ENCODE measurements at places on chromosomes 7 and 10. TPM values are rescaled to one million over a fixed set of nuclear protein-coding genes. Genes with fewer than 3 reads are reported as not detected.

- no peak for DNase-seq
Measured at GRCh38 chr10:110306452-110306768, 1.7 kb upstream of the SMNDC1 start.

GRCh38 chr7:80488851-80489370 is 23.0 kb downstream of the GNAT3 start:
- DNase-seq = no peak

DNA sequence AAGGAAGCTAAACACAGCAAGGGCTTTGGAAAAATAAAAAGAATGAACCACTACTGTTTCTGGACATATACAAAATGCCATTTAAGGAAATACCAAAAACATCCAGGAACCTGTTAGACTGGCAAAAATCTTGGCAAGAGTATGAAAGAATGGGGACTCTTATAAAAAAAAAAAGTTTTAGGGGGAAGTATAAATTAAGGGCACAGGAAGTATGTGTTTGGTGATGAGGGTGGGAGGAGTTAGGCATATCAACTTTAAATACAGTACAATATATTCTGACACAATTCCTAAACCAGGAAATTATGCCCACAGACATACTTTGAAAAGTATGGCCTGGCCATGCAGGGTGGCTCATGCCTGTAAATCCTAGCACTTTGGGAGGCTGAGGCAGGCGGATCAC is 74.2 kb downstream of the WAPL start:
- DNase-seq = no peak

DNA sequence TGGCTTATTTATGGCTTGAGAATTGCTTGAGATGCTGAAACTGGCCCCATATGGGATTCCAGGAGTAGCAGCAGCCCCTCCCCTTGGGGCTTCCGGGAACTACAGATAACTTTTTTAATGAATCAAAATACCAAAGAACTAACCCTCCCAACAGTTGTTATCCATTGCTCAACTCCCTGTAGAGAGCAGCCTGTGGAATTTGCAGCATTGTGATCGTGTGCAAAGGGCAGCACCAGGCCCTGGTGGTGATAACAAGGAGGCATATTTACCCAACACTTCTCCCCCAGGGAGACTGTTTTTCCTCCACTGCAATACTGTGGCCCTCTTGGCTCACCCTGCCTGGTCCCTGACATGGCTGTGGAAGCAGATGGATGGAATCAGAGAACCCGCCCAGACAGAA is 196.2 kb downstream of the PLXNA4 start:
- DNase-seq = no peak

GRCh38 chr7:131014906-131015656 is 281.1 kb upstream of the KLF14 start:
- no peak for DNase-seq

GRCh38 chr7:21092766-21093702 is 306.3 kb upstream of the SP8 start:
- no peak for DNase-seq

DNA sequence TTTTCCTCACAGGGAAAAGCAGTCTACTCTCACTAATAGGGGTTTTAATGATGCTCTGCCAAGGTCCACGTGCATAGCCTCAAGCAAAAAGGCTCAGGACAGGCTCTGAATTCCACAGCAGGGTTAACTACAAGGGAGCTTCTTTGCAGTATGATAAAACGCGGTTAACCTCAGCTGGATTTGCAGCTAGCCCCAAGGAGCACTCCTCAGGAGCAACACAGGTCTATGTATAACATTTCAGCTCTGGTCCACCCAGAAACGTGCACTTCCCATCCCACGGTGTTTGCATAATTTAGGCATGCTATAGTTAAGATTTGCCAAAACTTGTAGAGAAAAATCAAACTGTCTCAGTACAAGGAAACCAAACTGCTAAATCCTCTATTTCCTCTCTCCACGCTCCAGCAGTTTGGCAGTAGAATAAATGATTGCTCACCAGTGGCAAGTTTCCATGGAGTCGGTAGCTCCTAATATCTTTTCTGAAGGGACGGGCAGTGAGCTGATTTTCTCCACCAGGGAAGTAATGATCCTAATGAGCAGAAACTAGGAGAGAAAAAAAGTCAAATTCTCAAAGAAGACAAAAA is 13.1 kb upstream of the ASB4 start:
- no peak for DNase-seq

DNA sequence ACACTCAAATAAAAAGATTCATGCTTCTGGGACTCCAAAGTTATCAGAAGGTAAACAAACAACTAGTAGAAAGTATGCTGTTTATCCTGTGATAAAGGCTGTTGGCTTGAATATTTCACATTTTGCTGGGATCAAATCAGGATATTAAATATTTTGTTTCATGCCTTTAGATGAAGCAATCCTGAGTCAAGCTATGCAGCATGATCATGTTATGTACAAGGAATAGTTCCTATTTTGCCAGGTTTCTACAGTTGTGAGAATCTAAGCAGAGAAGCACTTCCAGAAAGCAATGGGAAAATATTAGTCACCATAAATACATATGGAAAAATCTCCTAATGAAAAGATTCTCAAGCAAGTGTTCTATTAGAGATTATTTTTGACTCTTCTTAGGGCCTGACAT is 262.8 kb upstream of the PCDH15 start:
- DNase-seq = no peak

- DNase-seq = no peak
Measured at GRCh38 chr10:35821339-35821911, 179.3 kb upstream of the FZD8 start.

GRCh38 chr7:79034730-79035129 is 418.7 kb downstream of the MAGI2 start:
- no peak for DNase-seq

DNA sequence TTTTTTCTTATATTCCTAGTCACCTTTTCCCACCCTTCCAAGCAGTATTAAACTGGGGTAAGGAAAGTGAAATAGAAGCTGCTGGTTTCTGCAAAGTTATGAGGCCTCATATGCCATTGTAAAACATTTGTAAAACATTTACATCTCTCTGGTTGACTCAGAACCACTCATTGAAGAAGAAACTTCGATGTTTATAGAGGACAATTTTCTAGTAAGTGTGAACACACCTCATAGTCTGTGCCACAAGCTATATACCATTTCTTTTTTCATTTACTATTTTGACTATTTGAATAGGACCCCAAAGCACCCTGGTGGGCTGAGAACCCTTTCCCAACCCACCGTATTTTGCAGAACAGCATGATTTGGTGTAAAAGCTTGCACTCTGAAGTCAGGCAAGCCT is 12.9 kb upstream of the ITGB1 start:
- DNase-seq = no peak

GRCh38 chr7:104569751-104570150 is 241.3 kb downstream of the LHFPL3 start:
- no peak for DNase-seq

DNA sequence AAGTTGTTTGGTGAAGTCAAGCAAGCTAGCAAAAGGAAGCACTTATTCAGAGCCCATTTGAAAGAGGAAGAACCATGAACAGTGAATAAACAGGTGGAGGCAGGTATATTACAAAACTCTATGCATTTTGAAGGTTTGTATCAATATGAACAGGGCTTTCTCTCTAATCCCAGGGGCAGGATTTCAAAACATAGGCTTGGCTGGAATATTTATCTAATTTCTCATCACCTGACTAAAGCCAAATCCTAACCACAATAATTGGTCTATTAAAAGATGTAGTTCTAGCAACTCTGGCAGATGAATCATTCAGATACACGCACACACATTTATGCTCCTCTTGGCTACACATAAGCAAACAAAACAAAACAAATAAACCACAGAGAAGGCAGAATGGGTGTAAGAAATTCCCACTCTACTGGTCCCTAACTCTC is 554.4 kb downstream of the INHBA start:
- no peak for DNase-seq

DNA sequence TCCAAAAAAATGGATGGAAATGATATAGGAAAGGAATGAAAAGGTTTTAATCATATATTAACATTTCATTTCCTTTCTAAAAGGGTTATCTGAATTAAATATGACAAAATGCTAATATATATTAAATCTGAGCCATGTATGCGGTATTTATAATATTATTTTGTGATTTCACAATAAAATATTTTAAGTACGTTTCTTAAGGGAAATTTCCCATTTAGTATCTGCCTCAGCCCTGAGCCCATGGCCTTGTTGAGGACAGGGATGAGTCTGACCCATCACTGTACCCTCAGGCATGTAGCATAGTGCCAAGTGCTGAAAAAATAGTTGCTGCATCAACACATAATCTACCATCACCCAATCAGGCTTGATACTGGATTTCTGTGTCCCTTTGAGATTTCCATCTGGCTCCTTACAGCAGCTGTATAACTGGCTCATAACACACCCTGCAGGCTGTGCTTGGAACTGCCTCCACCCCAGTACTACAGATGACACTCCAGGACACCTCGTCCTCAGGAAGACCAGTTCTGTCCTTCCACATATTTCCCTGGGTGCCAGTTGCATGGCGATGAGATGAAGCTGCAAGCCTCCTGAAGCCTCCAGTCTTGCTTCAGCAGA is 59.4 kb upstream of the ASAH2 start:
- no peak for DNase-seq

DNA sequence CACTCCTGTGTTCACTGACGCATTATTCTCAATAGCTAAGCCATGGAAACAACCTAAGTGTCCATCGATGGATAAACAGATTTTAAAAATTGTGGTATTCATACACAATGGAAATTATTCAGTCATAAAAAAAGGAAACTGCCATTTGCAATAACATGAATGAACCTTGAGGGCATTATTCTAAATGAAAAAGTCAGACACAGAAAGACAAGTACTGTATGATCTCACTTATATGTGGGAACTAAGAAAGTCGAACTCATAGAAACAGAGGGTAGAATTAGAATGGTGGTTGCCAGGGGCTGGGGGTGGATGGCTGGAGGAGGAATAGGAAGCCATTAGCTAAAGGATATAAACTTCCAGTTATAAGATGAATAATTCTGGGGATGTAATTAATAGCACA is 71.8 kb downstream of the JAZF1 start:
- no peak for DNase-seq

The EBF3 gene
- total RNA-seq = 0.31 TPM

The CRYGN gene
- total RNA-seq = not detected

The ABCB1 gene
- total RNA-seq = 14.7 TPM

The PNLIP gene
- not detected for total RNA-seq

The SVOPL gene
- total RNA-seq = 0.78 TPM

The ASAH2B gene
- total RNA-seq = 9.8 TPM

The HYCC1 gene
- total RNA-seq = 168 TPM

The SFMBT2 gene
- 17.8 TPM for total RNA-seq

The MSMB gene
- not detected for total RNA-seq

The ZNF503 gene
- 1.1 TPM for total RNA-seq

Measured in occipital lobe (tissue), 3 donors.